ENCODE measurements at places on chromosomes 2 and 18. TPM values are rescaled to one million over a fixed set of nuclear protein-coding genes. Genes with fewer than 3 reads are reported as not detected.

AQP12B gene
- total RNA-seq = 150 TPM

PREB gene
- 28.5 TPM for total RNA-seq

NYAP2 gene
- total RNA-seq = not detected

ITPRIPL1 gene
- total RNA-seq = 0.39 TPM

FHOD3 gene
- total RNA-seq = 0.79 TPM

CYP26B1 gene
- 0.65 TPM for total RNA-seq

CROCC2 gene
- not detected for total RNA-seq

CD8B2 gene
- 0.03 TPM for total RNA-seq

TBR1 gene
- total RNA-seq = not detected

SFT2D3 gene
- total RNA-seq = 5.3 TPM

PSTPIP2 gene
- total RNA-seq = 3.7 TPM

Measured in pancreas (tissue), 10 donors.